Glomerular endothelial cell (primary cell): ENCODE measurements at places on chromosomes 1 and 21. TPM values are rescaled to one million over a fixed set of nuclear protein-coding genes. Genes with fewer than 3 reads are reported as not detected.

TGFB2 gene
- 16.9 and 48.7 TPM in 2 replicates for total RNA-seq

OR2L5 gene
- not detected in 2 replicates for total RNA-seq

AQP10 gene
- total RNA-seq = not detected in 2 replicates

ARHGEF2 gene
- 92.3 and 105 TPM in 2 replicates for total RNA-seq

FCRL4 gene
- not detected in 2 replicates for total RNA-seq

UCHL5 gene
- total RNA-seq = 17.7 and 31.3 TPM in 2 replicates

SLFNL1 gene
- total RNA-seq = 0.05 and 0.18 TPM in 2 replicates

CCDC24 gene
- total RNA-seq = 0.97 and 5.7 TPM in 2 replicates

PLEKHA6 gene
- 0.93 and 1.9 TPM in 2 replicates for total RNA-seq

WLS gene
- 99.6 and 118 TPM in 2 replicates for total RNA-seq

ANGPTL1 gene
- total RNA-seq = not detected in 2 replicates

PLA2G4A gene
- total RNA-seq = 2.0 and 2.5 TPM in 2 replicates

MRAP gene
- not detected in 2 replicates for total RNA-seq

NEGR1 gene
- 2.0 and 2.5 TPM in 2 replicates for total RNA-seq
